Astrocyte of the cerebellum (primary cell): ENCODE measurements at places on chromosomes 5 and 9.

DNA sequence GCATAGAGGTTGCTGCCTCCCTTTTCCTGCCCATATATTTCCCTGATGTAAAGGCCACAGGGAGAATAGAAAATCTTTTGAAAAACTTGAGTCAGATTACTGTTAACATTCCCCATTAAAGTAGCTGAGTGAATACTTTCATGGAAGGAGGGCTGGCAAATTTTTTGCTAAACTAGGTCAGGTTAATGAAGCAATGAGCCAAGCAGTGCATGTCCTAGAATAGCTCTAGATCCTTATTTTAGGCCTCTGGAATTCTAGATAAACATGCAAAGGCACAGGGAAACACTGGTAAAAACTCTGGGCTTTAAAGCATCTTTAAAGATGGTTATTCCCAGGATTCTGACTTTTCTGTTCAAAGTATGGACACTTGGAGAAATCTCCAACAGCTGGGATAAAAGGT, 27.9 kb downstream of the TTC1 start:
- DNase-seq = no peak

- no peak for DNase-seq
These were observed 70.4 kb downstream of the MVB12B start for GRCh38 chr9:126397056-126397455.

DNA sequence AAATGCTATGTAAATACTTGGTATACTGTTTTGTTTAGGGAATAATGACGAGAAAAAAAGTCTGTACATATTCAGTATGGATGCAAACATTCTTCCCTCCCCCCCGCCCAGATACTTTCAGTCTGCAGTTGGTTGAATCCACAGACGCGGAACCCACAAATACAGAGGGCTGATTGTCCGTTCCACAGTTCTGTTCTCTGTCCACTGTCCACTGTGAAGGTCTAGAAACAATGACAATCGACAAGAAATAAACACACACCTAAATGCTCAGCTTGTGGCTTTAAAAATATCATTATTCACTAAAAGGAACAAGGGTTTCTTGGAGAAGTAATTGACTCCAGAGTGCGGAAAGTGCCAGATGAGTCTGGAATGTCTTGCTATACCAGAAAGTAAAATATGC, 109.1 kb downstream of the TMEM161B start:
- no peak for DNase-seq

DNA sequence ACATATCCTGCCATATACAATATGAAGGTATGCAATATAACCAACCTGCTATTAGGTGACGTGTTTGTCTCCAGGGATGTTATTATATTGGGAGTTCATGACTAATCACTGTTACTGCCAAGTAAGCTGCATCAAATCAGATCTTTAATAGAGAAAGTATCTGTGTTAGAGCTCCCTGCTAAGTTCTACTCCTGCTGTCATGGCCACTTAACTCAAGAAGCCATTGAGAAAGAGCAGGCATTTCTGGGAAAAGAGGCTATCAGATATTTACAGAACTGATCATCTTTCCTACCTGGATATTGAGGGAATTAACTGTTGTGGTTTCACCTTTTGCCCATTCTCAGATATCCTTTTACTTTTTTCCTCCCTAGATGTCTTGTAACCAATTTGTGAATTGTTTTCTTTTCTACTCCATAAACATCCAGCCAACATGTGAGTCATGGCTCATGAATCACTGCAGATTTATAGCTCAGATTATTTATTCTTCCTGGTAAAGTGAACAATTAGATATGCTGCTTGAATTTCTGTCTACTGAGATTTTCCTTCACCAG, 634.8 kb upstream of the FAM174A start:
- peak; percentile 81 for DNase-seq
